ENCODE measurements at places on chromosomes 5 and 9.

- no peak for DNase-seq
Measured at GRCh38 chr9:131142160-131142559, 16.8 kb downstream of the NUP214 start.

- DNase-seq, result no peak
Measured at GRCh38 chr9:75053869-75054268, 25.8 kb upstream of the CARNMT1 start.

DNA sequence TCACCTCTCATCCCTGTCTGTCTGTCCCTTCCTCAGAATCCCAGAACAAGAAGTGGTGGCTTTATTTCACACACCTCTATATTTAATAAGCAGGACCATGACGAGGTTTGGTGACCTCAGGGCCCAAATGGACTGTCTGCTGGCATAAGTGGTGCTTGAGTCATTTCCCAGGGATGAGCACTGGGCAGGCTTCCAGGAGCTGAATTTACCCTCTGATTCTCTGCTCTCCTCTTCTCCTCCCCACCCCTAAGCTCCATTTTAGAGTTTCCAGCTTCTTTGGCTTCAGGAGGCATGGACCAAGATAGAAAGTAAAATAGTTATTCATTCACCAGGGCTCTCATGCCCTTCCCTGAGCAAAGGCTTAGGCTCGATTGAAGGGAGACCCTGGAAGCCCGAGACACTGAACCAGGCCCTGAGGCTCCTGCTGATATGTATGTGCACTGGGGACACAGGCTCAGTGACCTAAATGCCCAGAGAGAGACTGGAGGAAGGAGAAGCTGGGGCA, 69.1 kb downstream of the PPARGC1B start:
- no peak for DNase-seq

DNA sequence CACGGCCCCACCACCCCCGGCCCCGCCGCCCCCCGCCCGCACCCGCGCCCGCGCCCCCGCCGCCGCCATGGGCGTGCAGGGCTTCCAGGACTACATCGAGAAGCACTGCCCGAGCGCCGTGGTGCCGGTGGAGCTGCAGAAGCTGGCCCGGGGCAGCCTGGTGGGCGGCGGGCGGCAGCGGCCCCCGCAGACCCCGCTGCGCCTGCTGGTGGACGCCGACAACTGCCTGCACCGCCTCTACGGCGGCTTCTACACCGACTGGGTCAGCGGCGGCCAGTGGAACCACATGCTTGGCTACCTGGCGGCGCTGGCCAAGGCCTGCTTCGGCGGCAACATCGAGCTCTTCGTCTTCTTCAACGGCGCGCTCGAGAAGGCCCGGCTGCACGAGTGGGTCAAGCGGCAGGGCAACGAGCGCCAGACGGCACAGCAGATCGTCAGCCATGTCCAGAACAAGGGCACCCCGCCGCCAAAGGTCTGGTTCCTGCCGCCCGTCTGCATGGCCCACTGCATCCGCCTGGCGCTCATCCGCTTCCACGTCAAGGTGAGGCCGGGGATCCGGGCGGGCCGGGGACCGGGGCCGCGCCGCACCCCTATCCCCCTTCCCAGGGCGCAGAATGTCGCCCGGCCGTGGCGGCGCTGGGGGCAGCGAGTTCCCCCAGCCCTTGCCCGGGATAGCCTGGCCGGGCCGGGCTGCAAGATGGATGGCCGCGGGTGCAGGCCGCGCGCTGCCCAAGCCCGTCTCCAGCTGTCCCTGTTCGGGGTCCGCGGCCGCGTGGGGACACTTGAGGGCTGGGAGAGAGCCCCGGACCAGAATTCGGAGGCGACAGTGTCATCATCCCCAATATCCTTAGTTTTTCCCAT, 594 bp downstream of the FAM120A start:
- DNase-seq, result peak; percentile 36

DNA sequence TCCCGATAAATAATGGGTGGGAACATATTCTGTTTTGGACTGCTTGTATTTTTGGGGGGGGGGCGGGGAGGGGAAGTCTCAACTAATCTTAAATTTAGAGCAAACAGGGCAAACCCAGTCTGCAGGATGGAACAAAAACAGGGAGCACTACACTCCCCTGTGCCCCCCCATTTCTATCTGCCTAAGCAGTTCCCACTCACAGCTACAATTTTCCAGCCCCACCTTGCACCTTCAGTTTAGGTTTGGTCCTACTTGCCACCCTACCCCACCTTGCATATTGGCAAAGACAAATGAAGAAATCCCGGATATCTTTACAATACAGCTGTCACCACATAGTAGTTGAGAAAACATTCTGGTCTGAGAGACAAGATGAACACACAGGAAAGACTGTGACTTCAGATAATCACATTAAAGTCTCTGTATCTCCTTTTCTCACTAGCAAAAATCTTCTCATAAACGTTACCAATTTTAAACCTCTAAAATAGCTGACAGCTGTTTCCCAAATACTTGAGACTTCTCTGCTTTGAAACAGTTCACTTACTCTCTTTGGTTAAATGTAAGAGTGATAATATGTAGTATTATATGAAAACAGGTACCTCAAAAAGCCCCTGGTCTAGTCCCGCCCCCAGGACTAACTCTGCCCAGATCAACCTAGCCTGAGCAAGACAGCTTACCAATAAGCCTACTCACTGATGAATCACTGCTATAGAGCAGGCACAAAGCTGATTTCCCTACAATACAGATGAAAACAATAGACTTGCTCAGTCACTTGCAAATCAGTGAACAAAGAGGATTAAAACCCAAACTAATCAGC, 5.2 kb upstream of the RAPGEF6 start:
- DNase-seq, result peak; percentile 60

GRCh38 chr5:92544596-92544995, 1036.4 kb downstream of the NR2F1-AS1 start:
- DNase-seq, result no peak

GRCh38 chr9:110050925-110051355, 157.0 kb downstream of the C9orf152 start:
- DNase-seq, result no peak

GRCh38 chr5:157603333-157604190, 28.0 kb upstream of the ADAM19 start:
- DNase-seq, result peak; percentile 68

DNA sequence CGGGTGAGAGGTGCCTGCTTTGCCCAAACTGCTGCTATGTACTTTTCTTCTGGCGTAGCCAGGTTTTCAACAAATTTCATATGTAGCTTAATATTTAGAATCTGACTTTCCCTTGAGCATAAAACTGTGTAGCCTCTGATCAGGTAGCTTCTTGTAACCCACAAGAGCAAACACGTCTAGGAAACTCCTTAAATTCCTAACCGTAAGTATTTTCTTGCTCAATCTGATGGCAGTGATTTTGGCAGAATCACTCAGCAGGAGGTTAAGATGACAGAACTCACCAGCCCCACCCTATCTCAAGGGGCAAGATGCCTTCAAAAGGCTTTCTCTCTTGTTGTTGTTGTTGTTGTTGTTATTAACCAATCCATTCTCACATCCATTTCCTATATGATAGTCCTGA, 20.8 kb downstream of the CKMT2 start:
- no peak for DNase-seq

DNA sequence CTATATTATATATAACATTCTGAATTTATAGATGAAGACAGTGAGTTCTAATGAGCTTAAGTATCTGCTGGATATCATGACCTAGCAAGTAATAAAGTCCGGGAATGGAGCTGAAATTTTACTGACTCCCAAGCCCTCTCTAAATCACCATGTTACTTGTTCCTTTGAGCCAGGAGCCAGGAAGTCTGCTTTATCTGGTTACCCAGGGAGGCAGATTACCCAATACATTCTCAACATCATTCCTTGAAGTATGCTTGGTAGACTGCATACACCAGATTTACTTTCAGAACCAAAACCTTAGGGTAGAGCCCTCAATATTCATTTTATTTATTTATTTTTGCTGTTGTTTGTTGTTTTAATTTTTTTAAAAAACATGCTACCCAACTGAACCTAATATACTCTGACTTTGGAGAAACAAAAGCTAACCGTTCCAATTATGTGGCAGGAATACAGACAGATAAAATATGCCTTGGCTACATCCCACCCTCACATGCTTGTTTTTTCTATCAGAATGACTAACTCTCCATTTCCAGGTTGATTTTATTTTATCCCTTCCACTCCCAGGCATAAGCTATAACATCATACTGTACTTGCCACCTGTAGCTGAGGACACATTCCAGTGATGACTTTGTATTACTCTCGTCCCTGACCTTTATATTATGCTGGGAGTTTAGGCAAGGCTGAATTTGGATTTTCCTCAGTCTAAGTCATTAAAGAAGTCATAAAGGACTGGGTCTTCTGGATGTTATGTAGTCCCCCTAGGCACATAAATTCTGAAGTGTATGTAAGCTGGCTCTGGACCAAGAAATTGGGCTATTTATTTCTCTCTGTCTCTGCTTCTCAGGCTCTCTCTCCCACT, 82.0 kb downstream of the YIPF5 start:
- no peak for DNase-seq

GRCh38 chr5:6480133-6481051, 31.7 kb downstream of the UBE2QL1 start:
- no peak for DNase-seq

DNA sequence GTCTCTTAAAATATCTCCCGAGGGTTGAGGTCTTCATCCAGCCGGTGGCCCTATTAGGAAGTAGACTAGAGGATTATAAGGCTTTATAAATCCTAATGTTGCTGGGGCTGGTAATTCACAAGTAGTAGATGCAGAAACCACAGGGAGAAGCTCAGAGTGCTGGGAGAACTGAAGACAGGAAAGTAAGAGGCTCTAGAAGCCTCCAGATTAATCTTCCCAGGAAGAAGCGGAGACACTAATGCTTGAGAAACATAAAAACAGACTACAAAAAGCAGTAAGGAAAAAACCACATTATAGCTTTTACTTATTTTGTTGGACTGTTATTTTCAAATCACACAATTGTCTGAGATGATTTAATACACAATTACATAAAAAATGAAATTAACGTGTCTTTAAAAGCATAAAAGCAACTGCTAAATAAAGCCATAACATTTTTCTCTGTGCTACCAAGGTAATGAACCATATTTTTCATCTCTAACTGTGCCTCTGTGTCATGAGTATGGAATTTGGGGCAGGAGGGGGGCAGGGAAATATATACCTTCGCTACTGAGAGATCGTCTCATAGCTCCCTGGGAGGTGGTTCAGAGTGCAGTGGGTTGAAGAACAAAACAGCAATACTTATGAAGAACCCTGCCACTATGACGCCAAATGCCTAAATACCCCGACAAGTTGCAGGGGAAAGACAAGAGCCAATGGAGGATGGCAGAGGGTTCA, 806.2 kb upstream of the WWC1 start:
- DNase-seq, result no peak

DNA sequence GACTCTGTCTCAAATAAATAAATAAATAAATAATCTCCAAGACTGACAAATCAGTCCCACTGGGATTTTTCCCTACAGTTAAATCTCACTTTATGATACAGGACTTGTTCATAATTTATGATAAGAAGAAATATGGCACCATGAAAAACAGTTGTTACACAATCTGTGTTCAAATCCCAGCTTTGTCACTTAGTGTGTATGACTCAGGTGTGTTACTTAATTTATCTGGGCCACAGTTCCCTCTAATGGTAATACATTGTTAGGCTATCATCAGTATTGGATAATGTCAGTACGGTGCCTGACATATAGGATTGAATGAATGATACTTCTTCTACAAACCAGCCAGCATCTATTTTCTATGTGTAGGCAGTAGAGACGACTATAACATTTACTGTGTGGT, 23.1 kb downstream of the SLC36A3 start:
- no peak for DNase-seq

GRCh38 chr5:175893466-175893865, 22.1 kb downstream of the CPLX2 start:
- no peak for DNase-seq

DNA sequence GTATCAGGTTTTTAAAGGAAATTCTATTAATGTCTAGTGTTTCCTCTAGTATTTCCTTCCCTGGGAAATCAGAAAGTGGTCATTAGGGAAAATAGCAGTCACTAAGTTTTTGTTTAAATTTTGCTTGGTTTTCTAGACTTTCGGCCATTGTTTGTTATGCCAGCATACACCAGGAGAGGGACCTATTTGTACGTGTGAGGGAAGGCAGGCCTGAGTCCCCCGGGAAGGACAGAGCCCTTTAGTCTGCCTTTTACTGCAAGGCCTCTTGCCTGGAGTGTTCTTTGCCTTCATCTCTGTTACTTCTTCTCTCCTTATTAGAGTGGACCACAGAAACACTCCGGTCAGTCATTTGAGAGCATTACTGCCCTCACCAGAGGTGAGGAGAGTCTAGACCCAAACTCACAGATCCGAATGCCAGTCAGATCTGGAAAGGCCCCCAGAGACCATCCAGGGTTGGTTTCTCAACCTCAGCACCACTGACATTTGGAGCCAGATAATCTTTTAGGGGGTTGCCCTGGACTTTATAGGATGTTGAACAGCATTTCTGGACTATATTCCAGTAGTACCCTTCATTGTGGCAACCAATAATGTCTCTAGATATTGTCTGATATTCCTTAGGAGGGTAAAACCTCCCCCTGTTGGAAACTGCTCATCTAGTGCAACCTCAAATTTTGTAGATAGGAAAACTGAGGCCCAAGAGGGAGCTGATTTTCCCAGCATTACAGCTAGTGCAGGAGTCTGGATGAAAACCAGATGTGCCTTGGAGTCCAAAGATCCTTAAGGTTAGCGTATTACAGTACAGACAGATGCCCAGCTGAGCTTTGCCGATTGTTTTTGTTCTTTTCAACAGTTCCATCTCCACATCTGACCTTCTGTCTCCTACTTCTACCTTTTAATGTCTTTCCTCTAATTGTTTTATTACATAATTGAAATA, 93.0 kb upstream of the NIPAL4 start:
- DNase-seq, result no peak

DNA sequence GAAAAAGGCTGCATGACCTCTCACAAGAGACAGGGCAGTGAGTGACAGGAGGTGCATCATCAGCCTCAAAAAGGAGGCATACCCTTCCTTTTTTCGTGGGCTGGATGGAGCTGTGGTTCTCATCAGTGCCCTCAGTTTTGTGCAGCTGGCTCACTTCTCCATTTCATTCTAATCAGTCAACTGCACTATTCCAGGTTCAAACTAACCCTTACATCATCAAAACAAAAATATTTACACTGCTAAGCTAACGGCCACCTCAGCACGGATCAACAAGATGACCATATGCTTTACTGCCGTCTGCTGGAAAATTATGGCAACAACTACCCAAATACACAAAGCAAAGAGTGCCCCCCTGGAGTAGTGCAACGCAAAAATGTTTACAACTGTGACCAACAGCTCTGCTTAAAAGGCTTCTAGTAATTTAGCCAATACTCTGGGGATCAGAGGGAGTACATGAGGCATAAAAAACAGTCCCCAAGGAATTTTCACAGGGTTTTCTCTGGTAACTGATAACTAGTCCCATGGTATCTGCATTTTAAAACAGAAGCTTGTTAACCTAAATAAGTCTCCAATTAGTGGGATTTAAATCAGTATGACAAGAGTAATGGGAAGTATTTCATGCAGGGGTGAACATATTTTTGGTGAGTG, 10.8 kb downstream of the KCNV2 start:
- DNase-seq, result no peak

DNA sequence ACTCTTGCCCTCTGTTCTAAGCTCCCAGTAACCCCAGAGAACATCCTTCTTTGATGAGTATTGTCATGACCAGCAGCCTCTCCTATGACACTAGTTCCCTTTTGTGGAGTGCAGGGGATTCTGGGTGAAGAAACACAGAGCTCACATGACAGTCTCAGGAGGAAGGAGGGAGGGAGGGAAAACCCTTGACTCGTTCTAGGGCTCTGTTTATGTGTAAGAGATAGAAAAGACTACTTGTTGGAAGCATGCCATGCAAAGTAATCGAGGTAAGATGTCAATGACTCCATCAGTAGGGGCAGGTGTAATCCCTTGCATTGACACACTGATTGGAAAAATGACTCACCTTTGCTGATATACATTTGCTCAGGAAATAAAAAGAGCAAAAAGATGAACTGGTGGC, 190.2 kb upstream of the ELL2 start:
- no peak for DNase-seq
